ENCODE measurements at places on chromosomes 1 and 21.

GRCh38 chr1:245311887-245312536 lies 157.2 kb downstream of the KIF26B start:
- DNase-seq: no peak

- DNase-seq: no peak
These were observed 3.6 kb upstream of the UBE2G2 start for GRCh38 chr21:44805226-44805625.

DNA sequence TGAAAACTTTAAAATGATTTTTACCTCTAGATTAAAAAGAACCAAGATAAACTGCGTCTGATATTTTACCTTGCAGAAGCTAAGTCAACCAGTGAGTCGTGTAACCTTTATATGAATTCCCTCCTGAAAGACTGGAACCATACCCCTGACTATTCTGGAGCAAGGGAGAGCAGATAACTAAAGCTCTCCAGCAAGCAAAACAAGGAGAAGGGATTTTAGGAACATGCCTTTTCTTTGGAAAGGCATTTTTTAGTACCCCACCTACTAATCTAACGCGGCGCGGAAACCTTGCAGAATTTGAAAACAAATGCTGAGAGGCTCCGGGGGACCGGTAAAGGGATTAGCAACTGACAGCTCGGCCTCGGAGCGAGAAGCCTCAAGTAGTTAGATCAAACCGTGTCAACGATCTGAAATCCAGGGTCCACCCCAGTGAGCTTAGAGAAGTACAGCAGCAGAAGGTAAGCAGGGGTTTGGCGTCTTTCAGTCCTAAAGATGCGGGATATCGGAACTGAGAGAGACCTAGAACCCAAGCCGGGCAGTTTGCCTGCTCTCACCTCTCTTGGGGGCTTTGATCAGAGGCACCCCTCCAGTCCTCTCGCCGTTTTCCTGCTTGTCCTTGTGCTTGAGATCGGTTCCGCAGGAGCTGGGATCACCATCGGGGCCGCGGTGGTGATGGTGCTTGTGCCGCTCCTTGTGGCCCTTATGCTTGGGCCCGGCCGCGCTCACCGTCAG lies 954 bp downstream of the RSBN1 start:
- DNase-seq: peak; percentile 8

GRCh38 chr1:30928171-30928570 lies 19.6 kb upstream of the SDC3 start:
- no peak for DNase-seq

GRCh38 chr21:43813656-43813980 lies 24.2 kb downstream of the RRP1 start:
- no peak for DNase-seq

- DNase-seq: no peak
These were observed 26.1 kb downstream of the OVAAL start for GRCh38 chr1:180584869-180585268.

- no peak for DNase-seq
These were observed 47.2 kb upstream of the RASAL2 start for GRCh38 chr1:178046591-178047270.

DNA sequence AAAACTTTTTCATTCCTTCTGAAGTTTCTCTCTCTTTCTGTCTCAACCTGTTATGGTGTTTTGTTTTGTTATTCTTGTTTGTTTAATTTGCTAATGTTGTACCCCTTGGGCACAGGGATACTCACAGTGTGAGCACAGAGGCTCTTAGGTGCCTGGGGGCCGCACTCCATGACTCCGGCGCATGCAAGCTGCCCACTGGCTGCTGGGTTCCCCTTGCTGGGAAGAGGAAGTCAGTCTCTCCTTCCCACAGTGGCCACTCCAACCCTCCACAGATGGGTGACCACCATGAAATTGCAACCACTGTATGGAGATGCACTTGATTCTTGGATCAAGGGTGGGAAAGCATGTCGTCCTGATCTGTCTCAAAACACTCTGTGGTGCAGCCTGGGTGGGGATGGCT lies 4.6 kb upstream of the CD1A start:
- no peak for DNase-seq

DNA sequence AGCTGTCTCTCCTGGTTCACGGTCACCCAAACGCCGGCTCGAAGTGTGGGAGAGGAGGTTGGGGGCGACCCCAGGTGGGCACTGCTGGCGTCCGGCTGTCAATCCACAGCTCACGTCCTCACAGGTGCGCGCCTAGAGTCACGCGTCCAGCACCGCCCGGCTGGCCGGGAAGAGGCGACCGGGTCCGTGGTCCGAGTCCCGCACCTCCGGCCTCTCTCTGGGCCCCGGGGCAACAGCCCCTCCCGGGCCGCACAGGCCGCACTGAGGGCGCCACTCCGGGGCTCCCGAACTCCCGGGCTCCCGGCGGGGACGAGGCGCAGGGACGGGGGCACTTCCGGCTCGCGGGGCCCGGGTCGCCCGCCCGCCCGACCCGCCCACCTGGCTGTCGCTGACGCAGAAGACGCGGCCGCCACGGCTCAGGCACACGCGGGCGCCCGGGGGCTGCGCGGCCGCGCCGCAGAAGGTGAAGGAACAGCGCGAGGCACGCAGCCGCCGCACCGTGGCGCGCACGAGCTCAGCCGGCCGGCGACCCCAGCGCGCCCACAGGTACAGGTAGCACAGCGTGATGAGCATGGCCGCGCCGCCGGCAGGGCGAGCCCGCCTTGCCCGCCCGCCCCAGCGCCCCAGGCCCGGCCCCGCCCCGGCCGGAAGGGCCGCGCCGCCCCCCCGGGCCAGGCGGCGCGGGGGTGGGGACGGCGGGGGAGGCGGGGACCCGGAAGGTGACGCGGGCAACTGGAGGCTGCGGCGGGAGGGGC lies at the start of gene HLCS:
Gene HLCS, minus strand, starts transcription at position 604 of the 755 bp plus-strand sequence. Its CDS starts 31 bp downstream, at position 573.
- peak; percentile 61 for DNase-seq

DNA sequence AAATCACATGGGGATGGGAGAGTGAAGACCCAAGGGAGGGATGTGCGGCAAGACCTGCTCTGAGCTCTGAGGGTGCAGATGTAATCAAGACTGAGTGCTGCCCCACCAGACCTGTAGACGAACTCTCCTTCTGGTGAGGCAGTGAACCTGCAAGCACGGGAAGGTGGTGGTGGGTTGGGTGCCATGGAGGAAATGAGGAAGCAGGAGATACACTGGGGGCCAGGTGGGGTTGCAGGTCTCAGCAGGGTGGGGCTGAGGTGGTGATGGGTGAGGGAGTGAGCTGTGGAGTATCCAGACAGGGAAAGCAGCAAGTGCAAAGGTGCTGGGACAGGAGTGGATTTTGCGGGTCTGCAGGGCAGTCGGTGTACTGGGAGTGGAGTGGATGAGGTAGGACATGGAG lies 102.3 kb downstream of the KCNJ15 start:
- DNase-seq: no peak

DNA sequence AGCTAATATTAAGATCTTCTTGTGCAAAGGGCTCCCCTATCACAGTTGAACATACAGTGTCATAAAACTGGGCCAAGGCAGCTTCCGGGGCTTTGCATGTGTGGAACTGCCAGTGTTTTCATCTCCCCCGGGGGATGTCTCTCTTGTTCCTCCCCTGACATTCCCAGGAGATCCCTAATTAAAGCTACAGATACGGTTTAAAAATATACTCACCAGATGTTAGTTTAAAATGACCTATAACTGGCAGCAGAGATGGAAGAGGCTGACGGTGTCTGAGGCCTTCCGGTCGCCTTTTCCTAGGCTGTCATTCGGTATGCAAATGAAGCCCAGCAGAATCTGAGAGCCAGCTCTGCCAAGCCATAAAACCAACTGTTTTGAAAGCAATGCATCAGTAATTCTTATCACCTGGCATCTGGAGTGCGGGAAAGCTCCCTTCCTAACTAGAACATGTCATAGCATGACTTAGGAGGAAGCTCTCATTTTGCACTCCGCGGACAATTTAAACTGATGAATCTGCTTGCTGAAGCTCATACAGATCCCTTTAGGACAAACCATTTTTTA lies 436.5 kb upstream of the VAMP3 start:
- DNase-seq: no peak

GRCh38 chr21:45022348-45022675 lies 52.1 kb upstream of the ADARB1 start:
- DNase-seq: no peak

DNA sequence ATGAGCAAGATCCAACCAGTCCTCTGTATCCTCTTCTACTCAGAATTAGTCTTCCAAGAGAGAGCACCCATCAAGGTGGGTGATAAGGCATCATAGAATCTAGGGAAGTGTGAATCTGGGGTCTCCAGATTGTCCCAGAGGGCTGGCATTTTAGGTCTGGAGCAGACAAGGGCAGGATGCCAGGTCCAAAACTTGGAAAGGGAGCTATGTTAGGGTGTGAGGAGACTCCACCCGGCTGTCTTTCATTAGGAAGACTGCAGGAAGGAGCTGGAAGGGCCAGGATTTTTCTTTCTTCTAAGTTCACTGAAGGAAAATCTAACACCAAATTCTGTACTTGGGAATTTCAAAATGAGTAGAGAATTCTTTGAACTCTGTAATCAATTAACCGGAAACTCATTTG lies 86.1 kb upstream of the BMP8A start:
- DNase-seq: no peak

DNA sequence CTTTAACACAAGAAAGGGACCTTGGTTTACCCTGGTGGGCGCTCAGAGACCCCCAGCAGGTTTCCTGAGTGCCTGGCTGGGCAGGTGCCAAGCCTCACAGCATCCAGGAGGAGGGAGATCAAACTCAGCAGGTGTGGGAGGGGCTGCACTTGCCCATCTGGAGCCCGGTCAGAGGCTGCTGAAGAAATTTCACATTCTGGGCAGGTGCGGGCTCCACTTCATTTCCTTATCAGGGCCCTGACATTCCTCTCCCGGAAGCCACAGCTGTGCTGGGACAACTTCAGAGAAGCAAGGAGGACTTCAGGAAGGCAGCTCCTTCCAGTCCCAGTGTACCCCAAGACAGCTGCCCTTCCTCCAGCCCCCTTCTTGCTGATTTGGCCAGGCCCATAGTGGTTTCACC lies 82.9 kb downstream of the ITPKB start:
- DNase-seq: no peak

- DNase-seq: no peak
These were observed at the start of gene S100A3 for GRCh38 chr1:153548722-153549688. Gene S100A3 (minus strand): TSS chr1:153549258. CDS start chr1:153548485, 773 bp downstream.

DNA sequence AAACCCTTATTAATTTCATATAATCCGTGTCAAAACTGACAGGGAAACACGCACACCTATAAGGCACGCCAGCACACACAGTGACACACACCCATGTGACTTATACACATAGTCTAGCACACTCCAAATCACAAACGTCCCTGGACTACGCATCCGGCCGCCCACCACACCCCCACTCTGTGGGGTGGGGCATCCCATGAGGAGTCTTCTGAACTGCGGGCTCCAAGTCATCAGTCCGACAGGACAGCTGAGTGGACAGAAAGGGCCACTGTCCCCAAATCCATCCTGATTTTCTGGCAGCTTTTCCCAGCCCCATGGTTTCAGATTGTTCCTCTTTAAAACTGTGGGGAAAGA lies 829 bp downstream of the PEA15 start:
- peak; percentile 41 for DNase-seq

Measured in effector CD4-positive, alpha-beta T cell (primary cell).